SK-N-SH (cell line): ENCODE measurements at places on chromosomes 2 and 18.
A peak's percentile ranks its signal among the peaks of the same experiment; 100 is the strongest.

DNA sequence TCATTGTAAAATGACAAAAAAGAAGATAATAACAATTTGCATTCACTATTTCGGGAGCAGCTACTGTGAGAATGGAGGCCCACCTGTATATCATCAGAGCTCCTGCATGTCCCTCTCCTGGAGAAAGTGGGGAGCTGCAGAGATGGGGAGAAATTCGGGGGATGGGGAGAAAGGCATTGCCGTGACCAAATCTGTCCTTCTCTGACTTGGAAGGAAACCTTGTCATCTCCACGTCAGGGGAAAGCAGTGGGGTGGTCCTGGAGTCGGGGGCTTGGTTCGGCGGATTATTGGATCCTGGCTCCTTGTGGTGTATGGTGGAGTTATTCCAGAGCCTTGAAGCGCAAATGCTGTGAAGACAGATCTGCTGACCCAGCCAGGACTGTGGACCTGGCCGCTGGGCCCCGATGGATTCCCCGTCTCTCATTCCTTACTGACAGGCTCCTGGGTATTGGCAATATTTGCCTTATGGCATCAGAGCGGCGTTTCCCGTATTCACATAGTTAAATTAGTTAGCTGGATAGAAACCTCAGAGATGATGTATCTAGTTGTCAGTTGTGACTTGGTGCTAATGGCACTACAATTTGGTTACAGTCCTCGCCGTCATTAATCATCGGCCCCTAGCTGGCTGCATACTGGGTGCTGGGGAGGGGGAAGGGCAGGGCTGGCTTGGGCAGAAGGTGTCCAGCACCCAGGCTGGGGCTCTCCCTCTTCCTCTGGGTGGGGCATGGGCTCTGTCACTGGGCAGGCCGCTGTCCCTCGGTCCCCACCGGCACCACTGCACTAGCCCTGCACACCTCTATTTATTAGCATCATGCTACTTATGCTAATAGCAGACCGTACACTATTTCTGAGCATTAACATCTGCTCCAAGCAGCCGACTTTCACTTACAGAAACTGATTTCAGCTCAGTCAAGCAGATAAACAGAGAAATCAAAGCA, 31.7 kb downstream of the CELF4 start:
- DNase-seq, result no peak

GRCh38 chr2:179569831-179570233, 291.6 kb downstream of the ZNF385B start:
- DNase-seq, result no peak

DNA sequence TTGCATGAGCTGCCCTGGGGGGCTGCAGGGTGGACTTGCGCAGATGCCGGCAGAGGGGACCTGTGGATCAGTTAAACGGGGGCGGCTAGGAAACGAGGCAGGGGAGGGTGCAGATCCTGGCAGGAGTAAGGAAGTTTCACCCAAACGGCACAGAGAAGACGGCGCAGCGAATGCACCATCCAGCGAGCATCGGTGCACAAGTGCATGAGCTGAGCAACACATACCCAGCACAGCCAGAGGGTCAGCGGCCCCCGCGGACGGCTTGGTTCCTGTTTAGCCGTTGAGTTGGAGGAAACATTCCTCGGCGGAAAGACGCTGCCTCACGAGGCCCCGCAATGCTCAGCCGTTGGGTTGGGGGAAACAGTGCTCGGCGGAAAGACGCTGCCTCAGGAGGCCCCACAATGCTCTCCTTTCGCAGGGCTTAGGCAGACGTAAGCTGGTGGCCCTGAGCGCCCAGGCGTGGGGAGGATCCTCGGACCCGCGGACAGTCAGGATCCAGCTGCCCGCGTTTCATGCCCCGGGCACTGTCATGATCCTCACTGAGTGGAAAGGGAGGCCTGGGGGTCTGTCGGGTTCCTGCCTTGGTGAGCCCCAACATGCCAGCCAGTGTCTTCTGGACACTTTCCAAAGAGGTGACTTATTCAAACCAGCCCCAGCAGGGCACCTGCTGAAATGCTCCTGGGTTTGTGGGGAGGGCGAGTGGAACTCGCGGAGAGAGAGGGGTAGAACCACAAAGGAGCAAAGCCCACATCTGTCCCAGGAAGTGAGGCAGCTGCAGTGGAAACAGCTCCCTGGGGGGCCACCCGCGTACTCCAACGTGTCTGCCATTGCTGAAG, 86.3 kb downstream of the NDUFA10 start:
- no peak for DNase-seq

- peak; percentile 4 for DNase-seq
Observed at GRCh38 chr2:71672826-71673795, 219.8 kb downstream of the DYSF start.

DNA sequence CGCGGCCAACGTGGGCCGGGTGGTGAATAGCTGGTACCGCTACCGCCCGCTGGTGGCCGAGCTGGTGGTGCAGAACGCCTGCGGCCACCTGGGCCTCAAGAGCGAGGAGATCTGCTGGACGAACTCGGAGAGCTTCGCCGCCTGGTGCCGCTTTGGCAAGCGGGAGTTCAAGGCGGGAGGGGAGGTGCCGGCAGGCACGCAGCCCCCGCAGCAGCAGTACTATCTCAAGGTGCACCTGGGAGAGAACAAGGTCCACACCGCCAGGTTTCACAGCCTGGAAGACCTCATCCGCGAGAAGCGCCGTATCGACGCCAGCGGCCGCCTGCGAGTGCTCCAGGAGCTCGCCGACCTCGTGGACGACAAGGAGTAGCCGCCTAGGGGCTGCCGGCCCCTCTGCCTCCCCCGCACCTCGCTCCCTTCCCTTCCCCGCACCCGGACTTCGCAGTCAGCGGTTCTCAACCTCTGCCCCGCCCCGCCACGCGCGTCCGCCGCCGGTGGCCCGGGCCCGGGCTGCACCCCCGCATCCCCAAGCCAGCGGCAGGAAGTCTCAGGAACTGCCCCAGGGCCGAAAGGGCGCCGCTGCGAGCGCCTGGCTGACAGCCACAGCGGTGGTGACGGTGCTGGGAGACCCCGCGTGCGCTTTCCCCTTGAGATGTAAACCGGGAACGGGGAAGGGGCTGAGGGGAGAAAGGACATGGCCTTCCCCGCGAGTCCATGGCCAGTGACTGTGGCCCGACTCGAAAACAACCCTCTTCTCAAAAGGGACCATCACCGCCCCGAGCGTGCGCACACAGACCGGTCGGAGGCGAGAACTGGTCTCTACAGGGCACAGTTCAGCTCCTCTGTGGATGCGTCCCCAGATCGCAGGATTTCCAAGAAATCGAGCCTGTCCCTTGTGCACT, 2.2 kb downstream of the LRATD1 start:
- DNase-seq, result peak; percentile 94
